ENCODE measurements at places on chromosomes 7 and 10.

GRCh38 chr10:53904506-53905241 lies 896.4 kb downstream of the PCDH15 start:
- no peak for DNase-seq

- no peak for DNase-seq
Measured at GRCh38 chr10:3588816-3589215, 196.2 kb downstream of the KLF6 start.

DNA sequence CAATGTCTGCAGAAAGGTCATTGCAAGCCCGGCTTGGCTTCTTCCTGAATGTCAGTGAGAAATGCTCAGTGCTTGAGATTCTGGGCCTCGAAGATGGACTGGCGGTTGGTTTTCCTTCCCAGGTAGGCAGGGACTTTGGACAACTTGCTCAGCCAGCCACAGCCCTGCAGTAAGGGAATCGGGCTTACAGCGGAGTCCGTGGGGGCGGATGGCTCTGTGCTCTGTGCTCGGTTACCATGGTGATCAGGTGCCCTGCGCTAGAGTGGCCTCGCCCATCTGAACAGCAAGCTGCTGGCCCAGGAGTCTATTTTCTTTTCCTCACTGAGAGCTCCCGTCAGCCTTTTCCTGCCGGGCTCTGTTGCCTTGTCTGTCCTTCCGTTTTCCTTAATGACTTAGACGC lies 77.8 kb upstream of the SH2B2 start:
- DNase-seq = no peak

- no peak for DNase-seq
Measured at GRCh38 chr10:130429809-130430208, 293.6 kb downstream of the GLRX3 start.

DNA sequence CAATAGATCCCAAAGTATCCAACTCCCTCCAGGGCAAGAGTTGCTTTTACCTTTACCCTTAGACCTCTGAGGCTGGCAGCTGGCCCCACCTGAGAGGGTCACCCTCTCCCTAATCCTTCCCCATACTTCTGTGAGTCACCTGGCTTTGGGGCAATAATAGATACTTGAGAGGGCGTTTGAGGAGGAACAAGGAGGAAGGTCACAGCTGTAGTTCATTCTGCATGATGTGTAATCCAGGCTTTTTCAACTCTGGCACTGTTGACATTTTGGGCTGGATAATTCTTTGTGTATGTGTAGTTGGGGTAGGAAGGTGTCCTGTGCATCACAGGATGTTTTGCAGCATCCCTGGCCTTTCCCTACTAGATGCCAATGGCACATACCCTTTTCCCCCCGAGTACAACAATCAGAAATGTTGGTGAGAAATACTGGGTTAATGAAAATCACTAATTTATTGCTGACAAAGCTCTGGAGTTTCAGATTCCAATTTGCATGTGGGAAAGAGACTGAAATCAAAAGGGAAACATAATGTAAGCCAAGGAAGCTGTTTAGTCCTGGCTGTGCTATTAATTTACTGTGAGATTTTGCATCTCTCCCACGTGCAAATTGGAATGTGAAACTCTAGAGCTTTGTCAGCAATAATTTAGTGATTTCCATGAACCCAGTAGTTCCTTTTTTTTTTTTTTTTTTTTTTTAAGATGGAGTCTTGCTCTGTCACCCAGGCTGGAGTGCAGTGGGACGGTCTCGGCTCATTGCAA lies 3.6 kb downstream of the BLVRA start:
- no peak for DNase-seq

DNA sequence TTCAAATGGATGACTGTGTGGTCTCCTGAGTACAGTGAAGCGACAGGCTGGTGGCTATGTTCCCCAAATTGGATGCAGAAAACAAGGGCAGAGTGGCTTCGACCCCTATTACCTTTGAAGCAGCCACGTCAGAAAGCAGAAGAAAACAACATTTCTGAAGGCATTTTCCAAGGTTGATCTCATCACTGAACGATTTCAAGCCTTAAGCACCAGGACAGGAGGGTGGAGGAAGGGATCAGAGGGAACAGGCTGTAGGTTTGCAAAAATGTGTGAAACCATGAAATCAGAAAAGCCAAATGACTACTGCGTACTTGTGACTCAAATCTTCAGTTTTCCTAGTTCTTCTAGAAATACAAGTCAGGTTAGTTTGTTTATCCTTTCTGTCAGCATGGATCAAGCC lies 181.0 kb upstream of the TMEM106B start:
- no peak for DNase-seq

GRCh38 chr10:44385026-44385695 lies at the start of gene CXCL12:
Gene CXCL12, minus strand, starts transcription at chr10:44385097. Its CDS starts 92 bp downstream, at chr10:44385005.
- DNase-seq = peak; percentile 21

DNA sequence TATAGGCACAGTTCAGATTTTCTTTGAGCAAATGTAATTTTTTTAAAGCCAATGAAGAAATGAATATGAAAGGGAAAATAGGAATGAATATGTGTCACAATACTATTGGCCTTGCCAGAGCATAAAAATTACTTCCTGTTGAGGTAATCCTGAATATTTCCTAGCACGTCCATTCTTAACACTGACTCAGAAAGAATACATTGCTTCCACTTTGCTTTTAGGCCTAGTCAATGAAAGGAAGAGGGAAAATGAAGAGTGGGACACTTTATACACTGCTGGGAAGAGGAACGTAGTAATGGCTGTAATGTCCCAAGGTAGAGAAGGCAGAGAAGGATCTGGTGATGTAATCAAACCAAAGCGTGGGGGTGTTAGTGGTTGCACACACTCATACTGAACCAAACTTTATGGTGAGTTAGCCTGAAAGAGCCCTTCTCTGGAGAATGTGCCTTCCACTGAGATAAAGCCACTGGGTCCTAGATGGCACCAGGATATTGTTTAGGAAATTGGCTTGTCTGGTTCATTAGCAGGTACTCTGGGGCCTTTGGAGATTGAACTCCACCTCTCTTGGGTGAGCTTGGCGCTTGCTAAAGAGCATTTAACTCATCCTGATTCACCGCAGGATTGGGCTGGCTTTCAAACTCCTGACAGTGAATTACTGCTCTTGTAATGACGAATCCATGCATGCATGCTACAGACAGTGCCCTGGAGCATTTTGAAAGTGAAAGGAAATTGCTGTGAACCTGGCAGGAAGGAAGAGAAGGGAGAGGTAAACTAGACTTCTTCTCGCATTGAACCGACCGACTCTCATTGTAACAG lies 254.9 kb downstream of the KIAA1217 start:
- DNase-seq = peak; percentile 27

DNA sequence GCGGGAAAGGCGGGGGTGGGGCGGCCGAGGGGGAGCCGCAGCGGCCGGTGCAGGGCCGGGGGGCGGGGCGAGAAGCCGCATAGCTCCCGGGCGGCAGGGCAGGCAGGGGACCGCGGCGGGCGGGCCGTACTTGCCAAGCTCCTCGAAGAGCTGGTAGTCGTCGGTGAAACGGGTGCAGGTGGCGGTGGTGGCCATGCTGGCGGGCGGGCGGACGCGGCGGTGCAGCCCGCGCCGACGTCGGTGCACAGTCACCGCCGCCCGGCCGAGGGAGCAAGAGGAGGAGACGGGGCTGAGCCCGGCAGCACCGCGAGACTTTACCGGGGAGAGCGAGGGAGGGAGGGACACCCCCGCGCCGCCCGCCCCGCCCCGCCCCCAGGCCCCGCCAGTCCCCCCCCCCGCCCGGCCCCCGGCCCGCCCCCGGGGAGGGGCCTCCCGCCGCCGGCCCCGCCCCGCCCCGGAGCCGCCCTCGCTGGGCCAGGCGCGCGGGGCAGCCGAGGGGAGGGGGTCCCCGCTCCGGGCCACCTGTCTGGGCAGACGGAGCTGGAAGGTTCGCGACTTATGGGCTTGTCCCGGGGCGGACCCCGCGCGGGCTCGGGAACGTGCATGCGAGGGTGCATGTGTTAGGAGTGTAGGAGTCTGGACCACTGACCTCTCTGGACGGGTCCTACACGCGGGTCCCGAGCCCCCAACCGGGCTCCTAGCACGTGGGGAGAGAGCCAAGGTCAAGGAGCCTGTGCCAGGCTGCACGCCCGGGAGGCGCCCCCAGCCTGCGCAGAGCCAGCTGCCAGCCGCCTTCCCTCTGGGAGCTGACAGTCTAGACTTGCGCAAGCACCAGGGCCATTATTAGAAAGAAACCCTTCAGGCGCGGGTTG lies at the start of gene CAMK2G:
CAMK2G (minus strand) TSS at position 289 of the 872 bp plus-strand sequence; CDS start at position 195, 94 bp downstream.
- DNase-seq = peak; percentile 83

- no peak for DNase-seq
Measured at GRCh38 chr7:8500286-8500685, 66.9 kb downstream of the NXPH1 start.

DNA sequence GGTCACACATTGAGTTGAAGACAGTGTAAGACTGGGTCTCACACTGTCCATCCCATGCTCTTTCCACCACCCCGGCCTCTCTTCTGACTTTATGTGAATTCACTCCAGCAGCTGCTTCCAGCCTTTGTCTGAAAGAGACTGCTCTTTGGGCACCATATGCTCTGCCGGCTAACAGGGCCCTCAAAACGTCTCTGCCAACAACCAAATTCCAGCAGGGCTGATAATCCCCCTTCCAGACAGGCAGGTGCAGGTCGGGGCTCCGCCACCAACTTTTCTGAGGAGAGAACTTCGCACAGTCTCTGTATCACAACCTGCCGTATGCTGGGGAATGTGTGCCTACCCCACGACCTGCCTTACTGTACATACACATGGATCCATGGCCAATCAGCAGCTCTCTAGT lies 64.3 kb downstream of the PLXNA4 start:
- no peak for DNase-seq

DNA sequence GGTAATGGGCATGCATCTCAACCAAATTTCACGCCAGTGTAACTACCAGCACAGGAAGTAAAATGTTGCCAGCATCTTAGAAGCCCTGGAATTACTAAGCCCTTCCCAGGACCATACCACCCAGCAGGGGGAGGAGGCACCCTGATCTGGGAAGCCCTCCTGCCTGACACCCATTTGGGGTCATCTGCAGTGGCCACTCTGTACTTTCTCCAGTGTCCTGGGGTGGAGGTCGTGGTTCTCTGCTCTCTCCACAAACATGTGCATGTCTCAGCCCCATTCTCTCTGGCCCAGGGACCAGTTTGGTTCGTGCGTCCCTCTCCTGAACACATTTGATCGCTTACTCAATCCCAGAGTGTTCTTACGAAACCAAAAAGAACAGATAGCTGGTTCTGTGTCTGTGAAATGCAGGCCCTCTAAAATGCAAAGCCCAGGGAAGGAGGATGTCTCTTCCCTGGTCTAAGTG lies 9.4 kb upstream of the LRRC27 start:
- DNase-seq = no peak

DNA sequence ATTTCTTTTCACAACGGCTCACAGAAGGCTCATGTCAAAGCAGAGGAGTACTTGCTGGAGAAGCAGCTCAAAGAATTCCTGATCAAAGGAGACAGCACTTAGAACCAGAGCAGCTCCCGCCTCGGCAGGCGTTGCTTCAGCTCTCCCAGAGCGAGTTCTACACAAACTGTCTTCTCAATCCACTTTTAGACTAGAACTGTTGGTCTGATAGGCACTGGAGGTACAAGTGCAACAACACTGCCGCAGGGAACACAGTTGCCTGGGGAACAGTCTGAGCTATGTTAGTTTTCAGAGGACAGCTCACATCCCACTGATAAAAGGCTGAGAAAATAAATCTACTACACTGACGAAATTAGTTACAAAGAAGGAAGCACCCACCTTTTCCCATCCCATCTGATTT lies 35.4 kb downstream of the CYTH3 start:
- DNase-seq = no peak

GRCh38 chr10:122492006-122492405 lies 30.7 kb downstream of the HTRA1 start:
- no peak for DNase-seq

DNA sequence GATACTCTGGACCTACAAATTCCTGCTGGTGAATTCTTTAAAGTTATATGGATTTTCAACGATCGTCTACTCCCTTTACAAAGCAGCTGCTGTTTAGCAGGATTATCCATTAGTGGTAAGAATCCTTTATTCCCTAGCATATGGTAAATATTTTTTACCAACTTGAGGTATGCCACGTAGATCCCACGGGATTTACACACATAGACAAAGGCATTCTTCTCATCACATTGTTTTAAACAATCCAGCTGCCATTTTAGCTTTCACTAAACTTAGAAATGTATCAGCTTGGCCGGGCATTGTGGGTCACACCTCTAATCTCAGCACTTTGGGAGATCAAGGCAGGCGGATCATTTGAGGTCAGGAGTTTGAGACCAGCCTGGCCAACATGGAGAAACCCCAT lies 148.0 kb upstream of the SH2B2 start:
- no peak for DNase-seq

- no peak for DNase-seq
Measured at GRCh38 chr7:39094731-39095130, 117.0 kb downstream of the POU6F2 start.

GRCh38 chr10:4130685-4131084 lies 345.7 kb upstream of the KLF6 start:
- no peak for DNase-seq

GRCh38 chr10:110419265-110419664 lies 78.4 kb upstream of the DUSP5 start:
- no peak for DNase-seq

DNA sequence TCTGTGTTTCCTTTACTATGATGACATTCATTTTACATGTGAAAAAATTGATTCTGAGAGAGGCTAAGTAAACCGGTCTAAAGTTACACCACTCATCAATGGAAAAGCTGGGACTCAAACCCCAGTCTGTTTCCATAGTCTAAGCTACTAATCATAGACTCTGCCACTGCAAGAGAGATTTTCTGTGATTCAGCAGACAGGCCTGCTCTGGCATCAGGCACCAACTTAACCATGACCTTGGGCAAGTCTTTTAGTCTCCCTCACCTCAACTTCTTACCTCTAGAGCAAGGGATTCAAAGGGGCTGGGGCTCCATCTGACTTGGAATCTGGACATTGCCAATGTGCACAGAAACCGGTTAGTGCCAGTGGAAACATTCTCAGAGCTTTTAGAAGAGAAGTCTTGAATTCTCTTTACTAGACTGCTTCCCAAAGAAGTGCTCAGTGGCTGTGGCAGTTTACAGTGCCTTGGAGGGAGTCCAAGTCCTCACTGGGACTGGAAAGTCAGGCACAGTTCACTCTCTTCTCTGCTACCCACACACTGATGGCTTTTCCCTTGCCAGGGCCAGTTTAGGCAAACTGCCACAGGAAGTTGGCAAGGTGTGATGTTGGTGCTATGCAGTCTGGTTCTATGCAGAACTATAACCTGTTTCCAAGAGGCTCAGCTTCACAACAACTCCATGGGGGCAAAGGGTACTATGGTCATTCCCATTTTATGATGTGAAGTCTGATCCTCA lies 4.5 kb upstream of the BLNK start:
- no peak for DNase-seq

DNA sequence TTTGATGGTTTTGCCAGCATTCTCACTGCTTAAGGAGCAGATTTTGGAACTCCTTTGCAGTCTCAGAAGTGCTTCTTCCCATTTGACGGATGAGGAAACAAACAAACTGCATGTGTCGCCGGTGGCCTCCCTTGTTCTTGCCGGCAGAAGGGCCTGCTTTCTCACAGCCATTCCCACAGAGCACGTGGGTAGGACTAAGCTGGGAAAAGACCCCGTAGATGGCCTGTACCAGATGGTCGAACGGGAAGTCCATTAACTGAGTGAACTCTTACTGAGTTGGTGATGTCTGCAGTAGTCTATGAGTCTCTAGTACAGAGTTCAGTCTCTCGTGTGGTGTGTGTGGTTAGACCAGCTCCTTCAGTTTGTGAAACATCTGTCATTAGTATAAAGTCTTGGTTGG lies 131.9 kb downstream of the TRRAP start:
- no peak for DNase-seq
